ENCODE measurements at places on chromosomes 12 and 14.

GRCh38 chr14:39175445-39176262, 600 bp downstream of the PNN start:
- peak; percentile 49 for DNase-seq

DNA sequence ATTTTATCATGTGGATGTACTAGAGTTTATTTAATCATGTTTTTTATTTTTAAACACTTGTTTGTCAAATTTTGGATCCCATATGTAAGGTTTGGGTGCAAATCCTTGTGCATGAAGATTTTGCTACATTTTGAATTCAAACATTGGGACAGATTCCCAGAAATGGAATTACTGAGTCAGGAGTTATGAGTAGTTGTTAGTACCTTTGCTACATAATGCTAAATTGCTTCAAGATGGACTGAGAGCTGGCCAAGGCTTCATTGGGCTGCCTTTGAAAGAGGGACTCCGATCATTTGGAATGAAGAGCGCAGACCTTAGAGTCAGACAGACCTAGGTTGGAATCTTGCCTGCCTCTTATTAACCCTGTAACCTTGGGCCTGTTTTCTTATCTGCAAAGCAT, 154.9 kb upstream of the PWP1 start:
- no peak for DNase-seq

DNA sequence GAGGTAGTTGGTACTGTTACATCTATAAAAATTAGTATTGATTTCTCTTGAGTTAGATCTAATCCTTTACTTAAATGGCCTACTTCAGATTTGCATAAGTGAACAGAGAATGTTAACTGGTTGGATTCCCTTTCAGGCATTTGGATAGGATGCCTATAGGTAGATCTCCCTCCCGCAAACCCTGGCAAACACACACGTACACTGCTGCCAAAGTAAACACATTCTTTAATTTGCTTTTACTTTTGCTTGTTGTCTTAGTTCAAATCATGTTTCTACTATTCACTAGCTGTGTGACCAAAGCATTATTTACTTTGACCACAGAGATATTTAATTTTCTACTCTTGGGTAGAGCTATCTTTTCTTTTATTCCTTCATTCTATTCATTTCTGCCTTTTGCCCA, 936.1 kb upstream of the FBXO33 start:
- DNase-seq = no peak

DNA sequence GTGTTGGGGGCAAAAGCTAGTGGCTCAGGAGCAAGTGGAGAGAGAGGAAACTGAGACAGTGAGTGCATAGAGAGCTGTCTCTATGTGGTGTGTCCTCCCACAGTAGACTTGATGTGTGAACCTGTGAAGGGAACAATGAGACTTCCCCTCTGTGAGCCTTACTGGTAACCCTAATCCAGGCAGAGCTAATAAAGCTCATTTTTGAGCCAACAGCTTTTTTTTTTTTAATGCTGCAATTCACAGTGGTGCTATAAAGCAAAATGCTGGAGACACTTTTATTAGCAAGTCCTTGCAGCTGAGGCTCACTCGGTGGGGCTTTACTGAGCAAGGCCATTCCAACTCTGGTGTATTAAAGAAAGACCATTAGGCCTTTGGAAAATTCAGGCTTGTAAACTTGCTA, 26.9 kb downstream of the FBXW8 start:
- DNase-seq = no peak

DNA sequence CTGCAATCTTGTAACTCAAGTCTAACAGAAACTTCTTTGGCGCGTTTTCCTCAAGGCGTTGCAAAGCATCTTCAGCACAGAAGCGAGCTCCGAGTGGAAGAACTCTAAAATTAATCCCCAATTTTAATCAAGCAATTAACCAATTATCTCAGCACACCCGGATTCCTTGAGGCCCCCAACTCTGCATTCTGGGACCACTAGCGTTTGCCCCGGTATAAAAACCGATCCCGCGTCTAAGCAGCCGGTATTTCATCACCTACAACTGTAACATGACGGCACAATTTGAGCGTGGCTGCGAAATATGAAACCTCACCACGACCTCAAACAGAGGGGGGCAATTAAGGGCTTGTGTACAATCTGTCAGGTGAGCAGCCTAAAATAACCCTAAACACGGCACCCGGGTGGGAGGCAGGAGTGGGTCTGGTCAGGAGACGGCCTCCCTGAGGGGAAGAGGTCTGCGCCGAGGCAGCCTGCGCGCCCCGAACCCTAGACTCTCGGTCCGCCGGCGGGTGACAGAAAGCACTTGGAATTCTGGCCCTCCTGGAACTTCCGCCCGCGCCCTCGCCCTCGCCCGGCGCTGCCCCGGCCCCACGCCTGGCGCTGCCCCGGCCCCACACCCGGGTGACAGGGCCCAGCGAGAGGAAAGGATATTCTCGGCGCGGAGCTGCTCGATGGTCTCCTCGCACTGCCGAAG, 594 bp downstream of the ZCCHC8 start:
- DNase-seq = peak; percentile 70

- peak; percentile 83 for DNase-seq
Measured at GRCh38 chr14:75879031-75879430, 102.8 kb downstream of the TGFB3 start.

- DNase-seq = peak; percentile 94
Measured at GRCh38 chr14:61620130-61620946, 75.0 kb upstream of the HIF1A start.

GRCh38 chr12:32110942-32111341, 4.3 kb downstream of the BICD1 start:
- DNase-seq = peak; percentile 51

- peak; percentile 60 for DNase-seq
Measured at GRCh38 chr12:122888232-122888752, 7.6 kb downstream of the VPS37B start.

DNA sequence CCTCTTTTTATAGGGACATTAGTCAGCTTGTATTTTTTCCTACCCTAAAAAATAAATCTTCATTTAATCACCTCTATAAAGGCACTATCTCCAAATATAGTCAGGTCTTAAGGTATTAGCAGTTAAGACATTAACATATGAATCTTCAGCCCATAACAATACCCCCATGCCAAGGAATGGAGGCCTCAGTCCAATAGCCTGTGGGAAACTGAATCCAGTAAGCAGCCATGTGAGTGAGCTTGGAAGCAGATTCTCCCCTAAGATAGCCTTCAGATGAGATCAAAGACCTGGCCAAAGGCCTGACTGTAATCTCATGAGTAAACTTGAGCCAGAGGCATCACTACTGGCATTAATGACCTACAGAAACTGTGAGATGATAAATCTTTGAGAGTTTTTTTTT, 232.1 kb upstream of the SYT10 start:
- no peak for DNase-seq

- no peak for DNase-seq
Measured at GRCh38 chr12:76064904-76065303, 19.6 kb downstream of the NAP1L1 start.

DNA sequence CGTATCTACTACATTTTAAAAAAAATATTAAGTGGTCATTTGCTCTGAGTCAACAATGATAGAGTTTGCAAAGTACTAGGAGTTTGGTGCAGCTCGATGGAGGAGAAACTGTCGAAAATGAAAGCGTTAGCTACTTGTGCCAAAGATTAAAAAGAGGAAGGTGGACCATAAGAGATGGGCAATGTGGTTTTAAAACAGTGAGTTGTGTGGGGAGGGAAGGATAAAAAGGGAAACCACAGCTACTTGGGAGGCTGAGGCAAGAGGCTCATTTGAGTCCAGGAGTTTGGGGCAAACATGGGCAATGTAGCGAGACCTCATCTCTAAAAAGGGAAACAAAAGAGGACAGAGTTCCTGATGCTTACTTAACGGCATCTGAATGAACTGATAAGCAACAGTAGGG, 18.2 kb upstream of the STRAP start:
- no peak for DNase-seq

DNA sequence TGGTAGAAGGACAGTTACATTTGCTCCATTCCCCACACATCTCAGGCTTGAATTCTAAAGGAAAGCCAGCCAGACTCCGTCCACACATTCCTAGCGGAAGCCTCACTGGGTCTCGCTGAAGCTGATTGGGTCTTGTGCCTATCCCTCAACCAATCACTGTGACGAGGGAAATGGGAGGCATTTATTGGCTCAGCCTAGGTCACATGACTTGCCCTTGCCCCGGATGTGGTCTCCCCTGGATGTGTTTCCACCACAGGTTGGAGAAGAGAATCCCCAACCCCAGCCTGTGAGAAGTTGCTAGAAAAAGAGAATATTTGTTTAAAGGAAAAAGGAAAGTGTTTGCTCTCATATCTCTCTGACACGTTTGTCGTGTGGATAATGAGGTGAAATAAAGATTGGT, 93.4 kb downstream of the C12orf75 start:
- DNase-seq = no peak

- peak; percentile 81 for DNase-seq
Measured at GRCh38 chr14:31205681-31206535, 1.7 kb downstream of the HECTD1 start.

- DNase-seq = peak; percentile 36
Measured at GRCh38 chr14:93132472-93133065, 16.8 kb upstream of the ITPK1 start.

DNA sequence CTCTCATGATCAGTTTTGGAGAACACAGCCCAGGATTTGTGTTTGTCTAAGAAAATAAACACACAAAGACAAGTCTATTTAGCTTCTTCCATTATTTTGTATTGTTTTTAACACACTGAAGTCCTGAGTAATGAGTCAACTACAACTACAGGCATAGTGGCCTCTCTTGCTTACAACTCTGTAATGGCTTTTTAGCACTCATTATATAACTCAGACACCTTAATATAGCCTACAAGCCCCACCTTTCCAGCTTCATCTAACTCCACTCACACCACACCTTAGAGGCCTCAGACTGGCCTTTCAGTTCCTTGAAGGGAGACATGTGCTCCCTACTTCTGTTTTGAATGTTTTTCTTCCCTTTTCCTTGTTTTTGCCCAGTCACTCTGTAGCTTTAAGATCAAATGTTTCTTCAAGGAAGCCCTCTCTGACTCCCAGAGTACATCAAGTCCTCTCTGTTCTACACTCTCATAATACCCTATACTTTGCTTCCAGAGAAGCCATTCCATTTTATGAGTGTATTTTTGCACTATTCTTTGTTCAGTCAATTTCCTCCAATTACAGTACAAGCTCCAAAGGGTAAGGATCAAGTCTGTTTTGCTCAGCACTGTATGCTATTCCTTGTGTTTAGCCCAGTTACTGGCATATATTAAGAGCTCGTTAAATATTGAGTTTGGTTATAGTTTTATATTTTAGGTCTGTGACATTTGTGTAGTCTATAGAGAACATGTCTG, 233.6 kb upstream of the ARHGAP5 start:
- peak; percentile 14 for DNase-seq

- DNase-seq = peak; percentile 34
Measured at GRCh38 chr14:61196034-61196433, 85.1 kb downstream of the TMEM30B start.

DNA sequence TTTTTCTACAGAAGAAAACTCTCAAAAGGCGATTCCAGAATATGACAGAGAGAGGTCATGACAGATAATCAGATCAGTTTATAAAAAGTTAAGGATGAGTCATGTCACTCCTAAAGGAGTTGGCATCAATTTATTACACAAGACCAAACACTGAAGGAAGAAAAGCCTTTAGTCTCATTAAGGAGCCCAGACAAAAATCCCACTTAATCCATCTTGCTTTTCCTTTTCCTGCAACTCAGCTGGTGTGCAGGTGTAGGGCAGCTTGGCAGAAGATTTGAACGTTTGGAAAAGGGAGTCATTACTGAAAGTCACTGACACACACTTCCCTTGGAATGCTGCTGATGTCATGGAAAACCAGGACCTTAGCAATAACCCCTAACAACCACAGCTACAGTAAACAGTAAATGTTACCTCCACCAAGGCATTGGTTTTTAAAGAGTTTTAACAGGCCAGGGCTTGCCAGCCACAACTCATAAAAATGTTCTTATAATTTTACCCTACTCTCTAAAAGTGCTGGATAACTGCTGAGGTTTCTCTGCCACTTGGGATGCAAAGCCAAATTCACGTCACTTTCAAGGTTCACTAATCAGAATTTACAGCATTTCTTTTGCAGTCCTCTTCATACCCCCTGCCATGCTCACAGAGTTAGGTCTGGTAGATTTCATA, 320.6 kb downstream of the RAD51B start:
- DNase-seq = peak; percentile 98

DNA sequence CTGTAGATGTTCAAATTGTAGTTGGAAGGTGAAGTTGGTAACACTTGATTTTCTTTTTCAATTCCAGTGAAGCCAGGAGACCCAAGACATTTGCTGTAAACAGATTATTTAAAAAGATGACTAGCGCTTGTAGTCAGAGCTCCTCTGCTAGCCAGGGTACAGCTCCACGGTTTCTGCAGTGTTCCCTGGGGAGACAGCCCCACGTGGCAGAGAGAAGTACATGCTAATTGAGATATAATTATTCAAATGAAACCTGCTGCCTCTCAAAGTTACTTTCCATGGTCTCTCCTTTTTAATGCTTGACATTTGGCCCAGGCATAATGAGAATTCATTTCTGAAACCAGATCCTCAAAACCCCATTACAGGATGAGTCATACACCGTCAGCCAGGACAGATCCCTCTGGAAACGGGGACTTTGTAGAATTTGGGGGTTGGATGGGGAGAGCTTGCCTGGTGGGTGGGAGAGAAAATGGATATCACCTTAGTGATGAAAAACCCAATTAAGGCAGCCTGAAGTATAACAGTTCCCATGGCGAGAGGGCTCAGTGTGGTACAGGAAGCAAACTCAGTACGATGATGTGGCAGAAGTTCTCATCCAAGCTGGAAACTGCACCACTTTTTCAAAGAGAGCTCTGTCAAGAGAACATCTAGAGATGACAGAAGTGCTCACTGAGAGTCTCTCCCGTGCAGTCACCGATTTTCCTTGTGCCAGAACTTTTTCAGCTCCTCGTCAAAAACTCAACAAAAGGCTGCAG, 637.7 kb upstream of the TMEM132C start:
- peak; percentile 60 for DNase-seq

GRCh38 chr14:100761481-100761880, 34.8 kb downstream of the DLK1 start:
- peak; percentile 92 for DNase-seq

Data from EH (cell line).